ENCODE measurements at places on chromosomes 4 and X.

DNA sequence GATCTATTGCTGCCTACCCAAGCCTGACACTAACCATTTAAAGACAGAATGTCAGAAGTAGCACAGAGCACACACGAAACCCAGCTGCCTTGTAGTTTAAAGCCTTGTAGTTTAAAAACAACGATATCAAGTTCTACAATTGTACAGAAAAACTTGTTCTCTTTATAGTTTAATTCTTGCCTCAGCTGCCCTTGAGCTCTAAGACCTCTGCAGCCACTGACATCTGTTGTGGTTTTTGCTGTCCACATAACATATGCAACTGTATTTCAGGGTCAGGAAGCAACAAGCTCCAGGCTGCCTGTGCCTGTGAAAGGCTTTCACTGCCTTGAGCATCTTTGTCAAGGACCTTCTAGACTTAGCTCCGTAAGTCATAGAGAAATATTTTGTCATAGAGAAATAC, 227.2 kb downstream of the SPCS3 start:
- DNase-seq = no peak

- DNase-seq = no peak
Measured at GRCh38 chr4:119897260-119897659, 169.4 kb downstream of the MAD2L1 start.

- DNase-seq = no peak
Measured at GRCh38 chr4:178339769-178340168, 897.5 kb upstream of the AGA start.

DNA sequence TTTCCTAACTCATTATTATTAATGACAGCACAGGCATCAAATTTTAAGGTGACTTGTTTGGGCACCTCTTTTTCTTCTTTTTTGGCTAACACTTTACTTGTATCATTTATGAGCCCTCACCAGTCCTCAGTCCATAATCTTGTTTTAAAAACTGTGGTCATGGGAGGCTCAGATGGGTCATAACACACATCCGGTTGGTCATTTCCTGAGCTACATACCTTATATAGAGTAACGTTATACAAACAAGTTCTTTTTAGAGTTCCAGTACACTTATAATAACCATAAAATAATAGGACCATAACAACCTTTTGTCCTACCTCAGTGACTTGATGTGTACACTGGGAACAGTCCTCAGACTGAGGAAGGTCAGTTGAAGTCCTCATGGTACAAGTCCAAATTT, 21.1 kb upstream of the PLS3 start:
- DNase-seq = no peak

DNA sequence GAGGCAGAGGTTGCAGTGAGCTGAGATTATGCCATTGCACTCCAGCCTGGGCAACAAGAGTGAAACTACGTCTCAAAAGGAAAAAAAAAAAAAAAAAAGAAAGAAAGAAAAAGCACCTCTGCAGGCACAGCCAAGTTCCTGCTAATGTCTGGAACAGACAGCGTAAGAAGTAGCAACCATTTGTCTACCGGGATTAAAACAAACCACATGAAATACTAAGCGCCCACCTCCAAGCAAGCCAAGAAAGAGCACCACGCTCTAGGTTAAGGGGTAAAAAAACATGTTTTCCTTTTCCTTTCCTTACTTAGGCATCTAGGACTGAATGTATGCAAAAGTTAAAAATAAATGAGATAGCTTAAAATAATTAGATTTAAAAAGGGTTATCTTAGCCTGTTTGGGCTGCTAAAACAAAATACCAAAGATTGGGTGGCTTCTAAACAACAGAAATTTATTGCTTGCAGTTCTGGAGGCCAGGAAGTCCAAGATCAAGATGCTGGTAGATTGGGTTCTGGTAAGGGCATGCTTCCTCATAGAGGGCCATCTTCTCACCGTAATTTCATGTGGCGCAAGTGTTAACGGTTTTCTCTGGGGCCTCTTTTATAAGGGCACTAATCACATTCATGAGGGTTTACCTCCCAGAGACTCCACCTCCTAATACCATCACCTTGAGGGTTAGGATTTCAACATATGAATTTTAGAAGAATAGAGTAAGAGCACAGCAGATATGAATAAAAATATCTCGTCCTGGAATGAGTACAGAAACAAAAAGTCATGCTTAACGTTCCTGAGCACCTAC, 12.3 kb downstream of the GPC4 start:
- DNase-seq = no peak

DNA sequence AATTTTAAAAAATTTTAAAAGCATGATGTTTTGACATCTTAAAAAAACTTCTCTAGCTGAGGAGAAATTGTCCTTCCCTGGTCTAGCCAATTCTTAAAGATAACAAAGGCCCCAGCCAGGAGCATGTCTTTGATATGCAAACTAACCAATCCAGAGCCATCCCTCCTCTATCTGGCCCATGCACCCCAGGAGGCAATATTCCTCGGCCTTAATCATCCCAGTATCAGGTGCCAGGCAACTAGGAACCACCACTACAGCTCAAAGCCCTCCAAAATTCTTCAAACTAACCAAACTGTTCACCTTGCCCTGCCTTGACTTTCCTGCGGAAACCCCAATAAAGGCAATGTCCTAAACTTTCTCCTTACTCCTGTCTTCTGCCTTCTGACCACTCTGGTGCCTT, 97.8 kb upstream of the USP9X start:
- no peak for DNase-seq

DNA sequence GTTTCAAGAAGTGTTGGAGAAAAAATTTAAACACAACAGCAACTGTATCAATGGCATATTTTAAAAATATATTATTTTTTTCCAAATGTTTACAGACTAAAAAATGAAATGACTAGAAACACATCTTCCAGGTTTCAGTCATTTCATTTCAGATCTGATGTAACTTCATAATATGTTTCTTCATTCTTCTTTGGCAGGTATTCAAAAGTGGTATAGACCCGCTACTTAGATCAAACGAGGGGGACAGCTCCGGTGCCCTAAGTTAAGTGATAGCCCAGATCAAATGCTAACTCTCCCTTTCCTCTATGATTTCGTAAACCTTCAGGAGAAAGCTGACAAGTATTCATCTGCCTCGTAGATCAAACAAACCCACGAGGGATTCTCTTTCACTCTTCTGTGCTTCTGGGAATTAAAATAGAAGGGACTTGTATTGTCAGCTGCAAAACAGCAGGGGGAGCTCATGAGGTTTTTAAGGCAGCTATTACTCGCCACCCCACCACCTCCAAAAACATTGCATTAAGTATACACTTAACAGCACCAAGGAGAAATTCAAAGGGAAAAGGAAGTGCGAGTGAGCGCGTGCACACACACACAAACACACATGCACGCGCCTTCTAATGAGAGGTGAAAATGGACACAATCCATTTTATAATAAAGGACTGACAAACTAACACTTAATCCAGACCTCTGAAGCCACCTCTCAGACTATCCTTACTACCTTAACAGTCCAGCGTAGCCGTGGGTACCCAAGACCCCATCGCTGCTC, 21.4 kb downstream of the HELT start:
- DNase-seq = no peak

Measured in stimulated activated CD8-positive, alpha-beta memory T cell treated with anti-CD3 and anti-CD28 coated beads, Interleukin-7, amount 100 ng/mL, for 1 hour (primary cell).